ENCODE measurements at places on chromosomes 7 and 10. TPM values are rescaled to one million over a fixed set of nuclear protein-coding genes. Genes with fewer than 3 reads are reported as not detected.

- no peaks in the 10 kb centered on the region for H3K4me1 ChIP-seq
- DNase-seq: no peak
- no peaks in the 10 kb centered on the region for H3K36me3 ChIP-seq
- H3K27ac ChIP-seq: no peak overlapping the region
- H3K4me3 ChIP-seq: no peak overlapping the region
Measured at GRCh38 chr7:142945001-142945400, 5.7 kb downstream of the LLCFC1 start.

GRCh38 chr7:31875424-31875823 is 188.4 kb downstream of the PPP1R17 start:
- no peaks in the 10 kb centered on the region for H3K36me3 ChIP-seq
- H3K27ac ChIP-seq: no peak overlapping the region
- H3K4me3 ChIP-seq: no peak overlapping the region

Gene ABHD11
- total RNA-seq: 19.0 TPM

- H3K27me3 ChIP-seq: no peaks in the 10 kb centered on the region
- DNase-seq: peak; percentile 73
- H3K4me3 ChIP-seq: peak overlapping the region; percentile 88
- H3K36me3 ChIP-seq: peaks cover 4% of the 10 kb centered on the region
- H3K27ac ChIP-seq: peak overlapping the region; percentile 91
- H3K4me1 ChIP-seq: peaks cover 71% of the 10 kb centered on the region
Measured at GRCh38 chr10:132539894-132540293, 2.3 kb downstream of the INPP5A start.

Gene HMX2
- 0.90 TPM for total RNA-seq

DNA sequence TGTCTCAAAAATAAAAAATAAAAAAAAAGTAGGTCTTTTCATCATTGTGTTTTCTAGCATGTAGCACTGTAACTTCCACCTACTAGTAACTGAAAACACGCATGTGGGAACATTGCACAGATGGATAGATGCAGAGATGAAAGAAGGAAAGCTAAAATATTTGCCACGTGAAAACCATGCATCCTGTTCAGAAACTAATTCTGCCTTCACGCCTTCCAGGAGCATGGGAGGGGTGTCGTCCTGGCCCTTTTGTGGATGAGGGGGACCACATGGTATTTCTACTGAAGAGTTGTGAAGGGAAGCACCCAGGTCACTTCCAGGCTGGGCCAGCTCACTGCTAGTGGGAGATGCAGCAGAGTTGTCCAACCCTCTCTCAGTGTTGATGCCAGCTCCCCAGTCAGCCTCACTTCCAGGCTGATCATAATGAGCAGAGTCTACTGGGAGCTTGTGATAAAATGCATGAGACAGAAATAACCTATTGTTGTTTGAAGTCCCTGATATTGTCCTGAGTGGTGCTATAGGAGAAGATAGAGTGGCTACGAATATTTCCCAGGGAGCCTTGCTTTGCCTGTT is 287.1 kb upstream of the CELF2 start:
- no peak overlapping the region for H3K4me3 ChIP-seq
- no peaks in the 10 kb centered on the region for H3K27me3 ChIP-seq
- H3K27ac ChIP-seq: no peak overlapping the region
- no peaks in the 10 kb centered on the region for H3K4me1 ChIP-seq

Gene SMKR1
- total RNA-seq: 2.6 TPM

Gene VWA2
- total RNA-seq: not detected
